ENCODE measurements at places on chromosomes 4 and X.

- no peak for DNase-seq
Measured at GRCh38 chrX:119549327-119550016, 15.7 kb downstream of the STEEP1 start.

DNA sequence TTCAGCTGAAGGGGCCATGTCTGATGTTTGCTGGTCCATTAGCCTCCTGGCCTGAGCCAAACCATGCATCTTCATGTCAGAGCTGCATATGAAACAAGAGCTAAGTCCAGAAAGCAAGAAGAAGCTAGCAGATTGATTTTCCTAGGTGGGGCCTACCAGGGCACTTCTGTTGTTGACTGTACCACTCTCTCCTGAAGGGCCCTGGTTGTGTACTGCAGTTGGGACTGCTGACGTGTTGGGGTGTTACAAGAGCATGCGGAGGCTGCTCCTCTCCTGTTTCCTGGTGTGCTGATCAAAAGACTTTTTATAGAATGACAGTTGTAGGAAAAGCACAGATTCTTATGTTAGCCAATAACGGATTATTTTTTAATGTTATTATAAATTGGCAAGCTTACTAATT, 145.1 kb downstream of the TBL1X start:
- DNase-seq: no peak

- DNase-seq: no peak
Measured at GRCh38 chrX:86845101-86845500, 672.5 kb upstream of the KLHL4 start.

GRCh38 chr4:33566649-33567048, 2677.7 kb downstream of the ARAP2 start:
- no peak for DNase-seq

DNA sequence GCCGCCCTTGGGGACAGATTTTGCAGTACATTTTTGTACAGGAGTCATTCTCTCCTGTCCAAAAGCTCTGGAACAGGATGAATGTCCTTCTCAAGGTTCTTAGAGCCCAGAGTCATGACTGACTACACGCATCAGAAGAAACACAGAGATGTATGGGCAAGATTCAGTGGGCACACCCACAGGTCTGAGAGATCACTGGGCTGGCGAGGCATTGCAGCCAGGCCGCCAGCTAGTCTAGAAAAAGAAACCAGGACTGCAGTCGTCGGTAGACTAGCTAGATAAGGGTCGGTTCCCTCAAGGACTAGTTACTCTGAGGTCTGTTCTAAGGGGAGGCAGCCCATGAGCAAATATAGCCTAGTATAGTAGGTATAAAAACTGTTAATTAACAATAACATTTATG, 19.8 kb downstream of the GBA3 start:
- no peak for DNase-seq

GRCh38 chrX:3250966-3251365, 95.5 kb downstream of the MXRA5 start:
- DNase-seq: no peak

GRCh38 chrX:135295944-135296305, 13.4 kb upstream of the ETDC start:
- DNase-seq: no peak

- no peak for DNase-seq
Measured at GRCh38 chr4:2843941-2844584, 419 bp downstream of the ADD1 start.

DNA sequence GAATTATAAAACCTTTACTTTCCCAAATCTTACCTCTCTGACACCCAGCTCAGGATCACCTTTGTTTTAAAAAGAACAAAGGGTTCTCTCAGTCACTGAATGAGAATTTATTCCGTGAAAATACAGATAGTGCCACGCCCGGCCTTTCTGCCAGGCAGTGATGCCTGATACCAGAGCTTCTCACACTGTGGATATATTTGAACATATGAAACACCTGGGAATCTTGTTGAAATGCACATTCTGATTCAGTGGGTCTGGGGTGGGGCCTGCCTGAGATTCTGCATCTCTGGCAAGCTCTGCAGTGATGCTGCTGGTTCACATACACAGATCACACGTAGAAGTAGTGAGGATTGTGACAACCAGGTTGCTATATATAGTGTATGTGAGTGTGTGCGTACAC, 46.0 kb downstream of the ELOVL6 start:
- DNase-seq: no peak

DNA sequence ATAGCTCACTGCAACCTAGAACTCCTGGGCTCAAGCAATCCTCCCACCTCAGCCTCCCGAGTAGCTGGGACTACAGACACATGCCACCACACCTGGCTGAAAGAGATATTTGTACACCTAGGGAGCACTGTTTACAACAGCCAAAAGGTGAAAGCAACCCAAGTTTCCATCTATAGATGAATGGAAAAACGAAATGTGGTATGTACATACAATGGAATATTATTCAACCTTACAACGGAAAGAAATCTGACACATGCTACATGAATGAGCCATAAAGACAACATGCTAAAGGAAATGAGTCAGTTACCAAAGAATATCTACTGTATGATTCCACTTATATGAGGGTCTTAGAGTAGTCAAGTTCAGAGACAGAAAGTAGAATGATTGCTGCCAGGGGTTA, 52.2 kb downstream of the ABCG2 start:
- DNase-seq: no peak

- DNase-seq: no peak
Measured at GRCh38 chr4:189291939-189292338, 648.7 kb upstream of the FRG1 start.

- DNase-seq: no peak
Measured at GRCh38 chr4:128858879-128859671, 49.6 kb downstream of the JADE1 start.

- no peak for DNase-seq
Measured at GRCh38 chr4:182105416-182105815, 137.8 kb upstream of the TENM3 start.

DNA sequence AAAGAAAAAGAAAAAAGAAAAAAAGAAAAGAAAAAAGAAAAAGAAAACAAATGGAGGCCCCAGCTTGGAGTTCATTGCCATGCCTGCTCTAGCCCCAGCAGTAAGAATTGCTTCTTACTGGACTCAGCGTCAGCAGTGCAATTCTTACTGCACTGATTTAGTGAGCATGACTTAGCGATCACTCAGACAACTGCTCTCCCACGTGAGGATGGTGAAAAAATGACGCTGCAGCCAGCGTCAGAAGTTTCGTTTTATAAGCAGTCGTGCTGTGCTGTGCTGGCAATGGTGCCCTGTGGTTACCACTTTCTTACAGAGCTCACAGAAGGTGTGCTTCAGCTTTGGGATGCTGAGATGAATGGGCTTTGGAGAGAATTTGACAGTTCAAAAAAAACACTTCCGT, 68.3 kb upstream of the DDX3X start:
- no peak for DNase-seq

DNA sequence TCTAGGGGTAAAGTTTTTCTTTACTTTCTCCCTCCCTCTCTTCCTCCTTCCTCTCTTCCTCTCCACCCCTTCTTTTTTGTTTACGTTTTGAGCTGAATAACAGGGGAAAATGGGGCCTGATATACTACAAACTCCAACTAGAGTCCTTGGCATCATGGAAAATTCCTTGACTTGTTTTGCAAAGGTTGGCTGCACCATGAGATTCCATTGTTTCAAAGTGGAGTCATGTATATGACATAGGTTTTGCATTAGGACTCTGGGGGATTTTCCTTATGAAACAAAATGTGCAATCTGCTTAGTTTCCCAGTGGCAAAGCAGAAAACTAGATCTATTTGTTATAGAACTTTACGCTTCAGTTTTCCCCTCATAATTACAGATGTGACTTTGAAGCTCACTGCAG, 233.5 kb upstream of the PGRMC2 start:
- DNase-seq: no peak

DNA sequence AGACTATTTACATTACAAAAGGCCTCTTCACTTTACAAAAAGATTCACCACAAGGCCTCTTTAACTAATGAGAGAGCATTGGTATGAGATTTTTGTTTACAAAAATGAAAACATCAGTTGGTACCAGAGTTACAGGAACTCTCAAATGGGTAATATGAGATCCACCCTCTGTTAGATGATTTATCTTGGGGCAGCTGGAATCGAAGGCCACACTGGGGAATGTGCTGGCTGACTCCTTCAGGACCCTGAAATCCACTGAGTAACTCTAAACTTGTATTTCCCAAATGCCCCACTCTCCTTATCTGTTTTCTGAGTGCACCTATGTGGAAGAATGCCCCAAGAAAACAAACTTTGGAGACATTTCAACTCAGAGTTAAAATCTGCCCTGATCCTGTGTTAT, 232.9 kb upstream of the F9 start:
- DNase-seq: no peak

GRCh38 chr4:4284827-4285618, 4.9 kb downstream of the LYAR start:
- no peak for DNase-seq
